Panc1 (cell line): ENCODE measurements at places on chromosomes 6 and 20. TPM values are rescaled to one million over a fixed set of nuclear protein-coding genes. Genes with fewer than 3 reads are reported as not detected.

- DNase-seq = no peak
- H3K27me3 ChIP-seq = no peaks in the 10 kb centered on the region
- H3K27ac ChIP-seq = peak overlapping the region; percentile 5; the same call in 1 of the 2 replicates
- no peak overlapping the region for H3K4me3 ChIP-seq
- H3K4me1 ChIP-seq = peaks cover 32% of the 10 kb centered on the region
- H3K36me3 ChIP-seq = no peaks in the 10 kb centered on the region
Measured at GRCh38 chr6:44733868-44734267, 346.4 kb downstream of the CDC5L start.

DNA sequence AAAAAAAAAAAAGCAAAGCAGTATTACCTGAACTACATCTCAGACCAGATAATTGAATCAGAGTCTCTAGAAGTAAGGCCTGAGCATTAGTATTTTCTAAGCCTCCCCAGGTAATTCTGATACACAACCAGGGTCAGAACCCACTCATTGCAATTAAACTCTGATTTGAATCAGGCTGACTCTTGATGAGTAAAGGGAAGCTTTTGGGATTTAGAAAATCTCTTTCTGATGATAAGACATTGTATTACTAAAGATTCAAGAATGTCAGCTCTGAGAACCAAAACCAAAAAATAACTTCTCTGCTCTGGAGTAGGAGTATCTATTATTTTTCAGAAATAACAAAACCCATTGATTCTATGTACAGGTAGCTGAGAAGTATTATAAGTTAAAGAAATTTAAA is 100.1 kb upstream of the COL21A1 start:
- DNase-seq = no peak
- H3K27me3 ChIP-seq = no peaks in the 10 kb centered on the region
- H3K4me3 ChIP-seq = no peak overlapping the region
- no peaks in the 10 kb centered on the region for H3K36me3 ChIP-seq
- H3K27ac ChIP-seq = no peak overlapping the region
- no peaks in the 10 kb centered on the region for H3K4me1 ChIP-seq

GRCh38 chr20:10271494-10272219 is 53.0 kb downstream of the SNAP25 start:
- no peaks in the 10 kb centered on the region for H3K27me3 ChIP-seq
- no peaks in the 10 kb centered on the region for H3K4me1 ChIP-seq
- H3K36me3 ChIP-seq = no peaks in the 10 kb centered on the region

GRCh38 chr20:62355878-62356588 is 11.1 kb downstream of the LAMA5 start:
- no peak for DNase-seq
- no peak overlapping the region for H3K4me3 ChIP-seq
- peaks cover 93% of the 10 kb centered on the region for H3K4me1 ChIP-seq
- peaks cover 2% of the 10 kb centered on the region for H3K36me3 ChIP-seq
- no peaks in the 10 kb centered on the region for H3K27me3 ChIP-seq

DNA sequence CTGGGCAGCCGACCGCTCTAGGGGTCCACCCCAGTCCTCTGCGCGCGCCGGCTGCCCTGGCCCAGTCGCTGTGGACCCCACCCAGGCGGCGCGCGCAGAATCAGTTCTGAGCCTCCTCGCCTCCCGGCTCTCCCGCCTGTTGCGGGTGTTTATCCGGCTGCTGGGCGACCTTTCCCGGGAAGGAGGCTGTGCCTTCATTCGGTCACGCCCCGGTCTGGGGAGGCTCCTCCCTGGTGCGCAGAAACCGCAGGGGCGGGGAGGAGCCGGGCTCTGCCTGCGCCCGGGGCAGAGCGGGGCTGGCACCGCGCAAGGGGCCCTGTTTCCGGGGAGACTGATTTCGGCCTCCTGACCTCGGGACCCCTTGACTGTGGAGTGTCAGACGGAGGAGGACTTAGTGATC is 80.8 kb upstream of the EYS start:
- DNase-seq = no peak
- H3K4me1 ChIP-seq = no peaks in the 10 kb centered on the region
- H3K36me3 ChIP-seq = no peaks in the 10 kb centered on the region

- H3K4me3 ChIP-seq = no peak overlapping the region
- H3K36me3 ChIP-seq = no peaks in the 10 kb centered on the region
- H3K27me3 ChIP-seq = no peaks in the 10 kb centered on the region
- H3K27ac ChIP-seq = peak overlapping the region; percentile 3; the same call in 1 of the 2 replicates
- peaks cover 22% of the 10 kb centered on the region for H3K4me1 ChIP-seq
Measured at GRCh38 chr20:33863440-33864323, 52.5 kb downstream of the CHMP4B start.

DNA sequence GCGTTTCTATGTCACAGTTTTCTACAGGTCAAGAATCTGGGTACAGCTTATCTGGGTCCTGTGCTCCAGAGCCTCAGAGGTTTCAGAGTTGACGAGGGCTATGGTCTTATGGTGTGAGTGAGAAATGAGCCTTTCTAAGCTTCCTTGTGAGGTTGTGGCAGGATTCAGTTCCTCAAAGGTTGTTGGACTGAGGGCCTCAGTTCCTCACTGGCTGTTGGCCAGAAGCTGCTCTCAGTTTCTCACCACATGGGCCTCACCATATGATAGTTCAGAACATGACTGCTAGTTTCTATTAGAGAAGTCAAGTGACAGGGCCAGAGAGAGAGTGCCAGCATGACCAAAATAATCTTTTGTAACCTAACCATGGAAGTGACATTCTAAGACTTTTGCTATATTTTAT is 96.1 kb downstream of the NUS1 start:
- no peak for DNase-seq
- H3K36me3 ChIP-seq = no peaks in the 10 kb centered on the region
- H3K4me3 ChIP-seq = no peak overlapping the region
- no peaks in the 10 kb centered on the region; the same call in 1 of the 2 replicates for H3K27me3 ChIP-seq

DNA sequence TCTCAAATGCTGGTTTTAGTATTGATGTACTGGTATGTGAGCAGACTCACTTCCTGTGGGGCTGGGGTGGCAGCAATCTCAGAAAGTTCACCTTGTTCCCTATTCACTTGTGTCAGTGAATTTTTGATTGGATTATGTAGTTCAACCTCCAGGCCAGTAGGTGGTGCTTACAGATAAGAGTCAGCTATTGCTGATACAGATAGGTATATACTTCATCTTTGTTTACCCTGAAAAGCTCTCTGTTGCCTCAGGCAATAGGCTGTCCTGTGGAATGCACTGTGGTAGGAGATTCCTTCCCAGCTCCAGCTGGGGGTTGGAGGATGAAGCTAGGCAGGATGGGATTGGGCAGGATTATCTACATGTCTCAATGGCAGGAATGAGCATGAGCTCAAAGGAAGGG is 851.2 kb upstream of the EYS start:
- no peak overlapping the region for H3K4me3 ChIP-seq
- no peaks in the 10 kb centered on the region for H3K4me1 ChIP-seq
- no peak overlapping the region for H3K27ac ChIP-seq
- no peak for DNase-seq
- no peaks in the 10 kb centered on the region for H3K27me3 ChIP-seq

DNA sequence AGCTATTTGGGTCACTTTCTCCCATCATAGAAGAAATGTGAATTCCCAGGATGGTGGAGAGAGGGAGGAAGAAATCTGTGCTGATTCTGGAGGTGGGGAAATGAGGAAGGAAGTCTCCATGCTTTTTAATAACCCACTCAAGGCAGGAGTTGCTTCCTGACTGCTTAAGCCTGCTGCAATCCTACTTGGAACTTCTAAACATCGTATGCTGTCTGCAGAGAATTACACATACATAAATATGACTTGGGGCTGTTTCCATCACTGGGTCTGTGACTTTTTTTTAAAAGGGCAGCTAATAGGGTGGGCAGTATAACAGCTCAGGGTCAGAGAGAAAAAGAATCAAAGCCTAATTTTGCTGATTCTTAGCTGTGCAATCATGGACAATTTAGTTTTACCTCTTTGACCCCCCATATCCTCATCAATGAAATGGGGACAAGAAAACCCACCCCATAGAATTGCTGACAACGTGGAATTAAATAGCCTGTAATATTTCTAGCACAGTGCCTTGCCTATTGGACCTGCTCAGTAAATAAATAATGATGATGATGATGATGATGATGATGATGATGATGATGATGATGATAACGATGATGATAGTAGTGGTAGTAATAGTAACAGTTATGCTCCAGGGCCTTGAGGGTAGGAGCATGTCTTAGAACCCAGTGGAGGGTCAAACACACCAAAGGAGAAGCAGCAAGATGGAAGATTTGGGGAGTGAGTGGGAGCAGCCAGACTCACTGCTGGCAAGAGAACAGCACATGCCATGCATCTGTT is 166.7 kb upstream of the LRFN2 start:
- no peaks in the 10 kb centered on the region for H3K4me1 ChIP-seq
- DNase-seq = no peak
- H3K27ac ChIP-seq = no peak overlapping the region
- no peaks in the 10 kb centered on the region for H3K36me3 ChIP-seq
- peaks cover 13% of the 10 kb centered on the region for H3K27me3 ChIP-seq

- no peak overlapping the region for H3K4me3 ChIP-seq
- H3K27ac ChIP-seq = no peak overlapping the region
- no peak for DNase-seq
- peaks cover 24% of the 10 kb centered on the region for H3K4me1 ChIP-seq
Measured at GRCh38 chr20:32823078-32823477, 3.3 kb downstream of the MAPRE1 start.

GRCh38 chr20:24135781-24136180 is 147.2 kb upstream of the GGTLC1 start:
- H3K36me3 ChIP-seq = no peaks in the 10 kb centered on the region
- H3K4me1 ChIP-seq = no peaks in the 10 kb centered on the region
- H3K27me3 ChIP-seq = no peaks in the 10 kb centered on the region
- no peak overlapping the region for H3K4me3 ChIP-seq

Gene CFB
- 5.6 TPM for total RNA-seq

Gene NRSN1
- total RNA-seq = not detected

DNA sequence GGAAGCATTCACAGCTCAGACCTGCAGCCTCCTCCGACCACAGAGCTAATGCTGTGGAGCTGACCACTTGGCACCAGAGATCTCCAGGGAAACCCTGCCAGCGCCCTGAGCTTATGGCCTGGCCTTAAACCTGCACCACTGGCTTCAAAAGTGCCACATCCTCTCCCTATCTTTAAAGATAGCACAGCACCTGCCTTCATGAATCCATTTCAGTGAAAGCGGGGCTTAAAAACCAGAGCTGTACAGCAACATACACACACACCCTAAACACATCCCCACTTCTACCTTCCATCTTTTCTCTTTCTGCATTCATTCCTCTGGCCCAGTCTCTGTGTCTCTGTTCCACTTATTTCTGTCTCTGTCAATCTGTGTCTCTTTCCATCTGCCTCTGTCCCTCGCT is 59.8 kb upstream of the CCDC167 start:
- H3K27me3 ChIP-seq = no peaks in the 10 kb centered on the region
- H3K4me3 ChIP-seq = no peak overlapping the region
- H3K36me3 ChIP-seq = no peaks in the 10 kb centered on the region
- peak overlapping the region; percentile 45 for H3K27ac ChIP-seq
- peaks cover 51% of the 10 kb centered on the region for H3K4me1 ChIP-seq

GRCh38 chr6:143155681-143156080 is 95.0 kb downstream of the AIG1 start:
- H3K27me3 ChIP-seq = no peaks in the 10 kb centered on the region
- no peak overlapping the region for H3K4me3 ChIP-seq
- H3K4me1 ChIP-seq = no peaks in the 10 kb centered on the region
- DNase-seq = no peak
- H3K36me3 ChIP-seq = no peaks in the 10 kb centered on the region

DNA sequence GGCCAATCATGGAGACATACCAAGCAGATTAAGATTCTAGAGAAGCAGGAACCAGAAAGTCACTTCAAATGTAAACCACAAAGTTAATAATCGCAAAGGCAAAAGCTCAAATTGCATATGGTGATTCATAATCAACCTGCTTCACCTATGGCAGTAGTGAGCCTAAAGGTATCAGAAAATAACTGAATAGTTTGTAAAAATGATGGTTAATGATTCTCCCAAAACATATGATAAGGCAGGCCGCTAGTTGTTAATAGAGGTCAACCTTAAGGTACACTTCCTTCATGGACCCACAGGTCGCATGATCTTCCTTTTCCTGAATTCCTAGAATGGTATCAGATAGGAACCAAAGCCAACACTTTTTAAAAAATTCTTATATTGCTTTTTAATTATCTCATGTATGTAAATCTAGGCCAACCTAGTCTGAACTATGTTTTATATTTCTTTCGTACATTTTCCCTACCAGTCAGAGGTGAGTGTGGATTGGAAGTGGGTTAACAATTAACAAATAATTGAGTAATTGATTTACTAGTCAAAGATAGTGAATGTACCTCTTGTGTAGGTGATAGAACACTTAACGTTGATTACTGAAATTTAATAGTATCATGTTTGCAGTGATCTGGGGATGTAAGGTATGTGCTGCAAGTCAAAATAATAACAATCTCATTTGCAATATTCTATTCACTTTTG is 16.4 kb downstream of the TAAR2 start:
- H3K36me3 ChIP-seq = no peaks in the 10 kb centered on the region
- H3K4me1 ChIP-seq = no peaks in the 10 kb centered on the region
- no peak overlapping the region for H3K4me3 ChIP-seq
- no peak for DNase-seq
- no peak overlapping the region for H3K27ac ChIP-seq

- H3K36me3 ChIP-seq = no peaks in the 10 kb centered on the region
- H3K4me3 ChIP-seq = no peak overlapping the region
- DNase-seq = no peak
Measured at GRCh38 chr6:36241728-36242127, 28.1 kb upstream of the PNPLA1 start.

GRCh38 chr6:30979690-30980089 is 3.8 kb upstream of the MUC21 start:
- peaks cover 2% of the 10 kb centered on the region; the same call in 1 of the 2 replicates for H3K27me3 ChIP-seq
- H3K36me3 ChIP-seq = no peaks in the 10 kb centered on the region
- no peak for DNase-seq

Gene CCR6
- total RNA-seq = not detected

DNA sequence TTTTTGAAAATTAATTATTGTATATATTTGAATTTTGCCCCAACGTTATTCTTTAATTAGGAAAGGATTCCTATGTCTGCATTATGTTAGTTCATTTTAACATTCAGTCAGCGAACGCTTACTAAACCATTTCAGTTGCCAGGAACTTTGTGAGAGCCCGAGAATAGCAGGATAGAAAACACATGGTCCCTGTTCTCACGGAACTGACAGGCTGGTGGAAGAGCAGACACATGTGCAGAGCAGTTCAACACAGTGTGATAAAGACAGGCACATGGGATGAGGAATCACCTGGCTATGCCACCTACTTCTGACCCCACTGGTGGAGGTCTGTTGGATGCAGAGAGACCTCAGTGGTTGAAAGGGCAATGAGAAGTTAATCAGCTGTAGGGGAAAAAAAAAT is 367.2 kb downstream of the EPM2A start:
- no peaks in the 10 kb centered on the region for H3K36me3 ChIP-seq
- H3K4me3 ChIP-seq = no peak overlapping the region
- no peak overlapping the region for H3K27ac ChIP-seq
- no peak for DNase-seq
- H3K27me3 ChIP-seq = no peaks in the 10 kb centered on the region
- no peaks in the 10 kb centered on the region for H3K4me1 ChIP-seq
